ENCODE measurements at places on chromosomes 11 and 22. TPM values are rescaled to one million over a fixed set of nuclear protein-coding genes. Genes with fewer than 3 reads are reported as not detected.

OR6A2 gene
- total RNA-seq, result not detected

CLCF1 gene
- 34.8 TPM for total RNA-seq

PARVG gene
- total RNA-seq, result not detected

HEPACAM gene
- not detected for total RNA-seq
